Tongue (tissue), 3 donors: ENCODE measurements at places on chromosomes 1 and 21. TPM values are rescaled to one million over a fixed set of nuclear protein-coding genes. Genes with fewer than 3 reads are reported as not detected.

ZSWIM5 gene
- 1.4 TPM for total RNA-seq

UQCRHL gene
- total RNA-seq = 1.1 TPM

LIPI gene
- total RNA-seq = not detected

PDC gene
- not detected for total RNA-seq

RGS13 gene
- total RNA-seq = 0.10 TPM

RNF11 gene
- total RNA-seq = 91.6 TPM

CELA2A gene
- total RNA-seq = not detected

KLHDC7A gene
- total RNA-seq = 0.31 TPM

UMODL1 gene
- 0.10 TPM for total RNA-seq

RXFP4 gene
- total RNA-seq = not detected

CATSPERE gene
- total RNA-seq = 3.4 TPM

FABP3 gene
- 260 TPM for total RNA-seq
